ENCODE measurements at places on chromosomes 13 and 19.

- no peak for DNase-seq
These were observed 16.7 kb upstream of the RXFP2 start for GRCh38 chr13:31722673-31723072.

GRCh38 chr13:62696490-62696889 lies 1280.8 kb upstream of the PCDH20 start:
- DNase-seq = no peak

DNA sequence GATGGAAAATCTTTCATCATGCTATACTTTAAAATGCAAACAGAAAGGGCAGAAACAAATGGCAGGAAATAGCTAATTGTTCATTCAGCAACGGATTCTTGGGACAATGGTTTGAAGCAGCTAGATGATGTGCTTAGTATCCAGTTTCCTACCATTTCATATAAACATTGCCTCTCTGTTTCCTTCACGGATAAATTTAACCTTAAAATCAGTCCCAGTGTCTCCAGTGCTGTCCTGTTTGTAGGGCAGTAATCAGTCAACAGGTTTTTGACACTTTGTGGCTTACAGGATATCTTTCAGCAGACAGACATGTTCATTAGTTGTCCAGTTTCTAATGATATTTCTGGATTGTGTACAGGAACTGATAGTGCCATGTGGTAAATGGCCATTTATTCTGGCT lies 24.7 kb upstream of the RB1 start:
- DNase-seq = no peak

GRCh38 chr19:43818500-43818899 lies 8.6 kb upstream of the ZNF283 start:
- DNase-seq = no peak

GRCh38 chr19:40594657-40595091 lies 6.5 kb upstream of the LTBP4 start:
- no peak for DNase-seq

DNA sequence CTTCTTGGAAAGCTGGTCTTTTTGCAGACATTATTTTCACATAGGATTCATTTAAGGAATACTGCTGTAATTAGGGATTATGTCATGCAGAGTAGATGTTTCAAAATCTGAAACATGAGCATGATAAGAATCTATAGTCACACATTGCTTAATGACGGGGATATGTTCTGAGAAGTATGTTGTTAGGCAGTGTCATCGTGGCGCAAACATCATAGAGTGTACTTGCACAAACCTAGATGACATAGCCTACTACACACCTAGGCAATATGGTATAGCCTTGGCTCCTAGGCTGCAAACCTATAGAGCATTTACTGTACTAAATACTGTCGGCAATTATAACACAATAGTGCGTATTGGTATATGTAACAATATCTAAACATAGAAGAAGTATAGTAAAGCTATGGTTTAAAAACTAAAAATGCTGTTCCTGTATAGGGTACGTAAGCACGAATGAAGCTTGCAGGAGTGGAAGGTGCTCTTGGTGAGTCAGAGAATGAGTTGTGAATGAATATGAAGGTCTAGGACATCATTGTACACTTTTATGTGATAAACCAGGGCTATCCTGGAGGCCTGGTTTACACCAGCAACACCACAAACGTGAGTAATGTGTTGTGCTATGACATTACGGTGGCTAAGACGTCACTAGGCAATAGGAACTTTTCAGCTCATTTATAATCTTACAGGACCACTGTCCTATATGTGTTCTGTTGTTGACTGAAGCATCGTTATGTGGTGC lies 283.1 kb downstream of the MTUS2 start:
- no peak for DNase-seq

DNA sequence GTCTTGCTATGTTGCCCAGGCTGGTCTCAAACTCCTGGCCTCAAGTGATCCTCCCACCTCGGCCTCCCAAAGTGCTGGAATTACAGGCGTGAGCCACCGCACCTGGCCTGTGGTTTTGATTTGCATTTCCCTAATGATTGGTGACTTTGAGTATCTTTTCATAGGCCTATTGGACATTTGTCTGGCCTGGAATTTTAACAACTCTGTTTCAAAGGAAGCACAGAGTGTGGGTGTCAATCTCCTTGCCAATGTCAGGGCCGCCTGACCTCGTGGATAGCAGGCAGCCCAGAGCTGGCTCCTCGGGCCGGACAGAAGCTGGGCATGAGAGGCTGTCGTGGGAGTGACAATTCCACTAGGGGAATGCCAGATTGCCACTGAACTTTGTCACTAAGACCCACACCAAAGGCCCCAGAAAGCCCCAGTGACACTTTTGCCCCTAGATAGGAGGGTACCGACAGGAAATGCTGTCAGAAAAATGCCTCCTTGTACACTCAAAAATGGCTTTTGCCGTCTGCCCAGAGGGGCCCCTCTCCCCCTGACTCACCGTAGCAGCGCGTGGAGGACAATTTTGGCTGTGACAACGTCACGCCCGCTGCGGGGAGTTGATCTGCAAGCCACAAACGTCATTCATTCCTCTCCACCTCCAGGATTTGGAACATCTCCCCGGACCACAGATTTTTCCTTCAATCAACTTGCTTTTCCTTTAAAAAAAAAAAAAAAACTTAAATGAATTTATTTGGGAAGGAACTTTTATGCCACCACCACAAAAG lies 11.7 kb upstream of the ADGRE5 start:
- DNase-seq = peak; percentile 89

- DNase-seq = peak; percentile 59
These were observed 486 bp upstream of the SPINT2 start for GRCh38 chr19:38263689-38264485.

- DNase-seq = no peak
These were observed 799 bp downstream of the MYBPC2 start for GRCh38 chr19:50433201-50434180.

DNA sequence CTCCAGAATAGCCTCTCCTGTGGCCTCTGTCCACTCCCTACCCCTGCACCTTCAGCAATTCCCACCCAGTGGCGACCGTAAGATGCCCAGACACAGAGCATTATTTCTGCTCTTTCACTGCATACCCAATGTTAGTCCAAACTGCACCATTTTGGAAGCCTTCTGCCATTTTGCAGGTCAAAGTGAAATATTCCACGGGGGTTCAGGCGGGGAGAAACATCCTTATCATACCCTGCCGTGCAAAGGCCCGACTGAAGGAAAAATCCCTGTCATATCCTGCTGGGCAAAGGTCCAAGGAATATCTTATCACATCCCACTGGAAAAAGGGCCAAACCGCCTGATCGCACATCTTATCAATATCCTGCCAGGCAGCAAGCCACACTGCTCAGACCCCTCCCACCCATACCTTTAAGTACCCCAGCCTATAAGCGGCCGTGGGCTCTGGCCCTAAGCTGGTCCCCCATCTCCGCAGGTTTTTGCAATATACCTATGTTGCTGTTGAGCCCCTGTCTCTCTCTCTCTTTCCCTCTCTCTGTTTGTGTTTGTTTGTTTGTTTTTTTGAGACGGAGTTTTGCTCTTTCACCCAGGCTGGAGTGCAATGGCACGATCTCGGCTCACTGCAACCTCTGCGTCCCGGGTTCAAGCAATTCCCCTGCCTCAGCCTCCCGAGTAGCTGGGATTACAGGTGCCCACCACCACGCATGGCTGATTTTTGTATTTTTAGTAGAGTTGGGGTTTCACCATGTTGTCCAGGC lies 18.2 kb downstream of the CLEC11A start:
- no peak for DNase-seq

- peak; percentile 88 for DNase-seq
These were observed at the start of gene NACC1 for GRCh38 chr19:13117772-13118423. TSS of gene NACC1 (plus strand) at chr19:13118264. CDS start at chr19:13135208, 16,944 bp downstream.

GRCh38 chr19:34471906-34472700 lies 9.5 kb upstream of the WTIP start:
- DNase-seq = no peak

DNA sequence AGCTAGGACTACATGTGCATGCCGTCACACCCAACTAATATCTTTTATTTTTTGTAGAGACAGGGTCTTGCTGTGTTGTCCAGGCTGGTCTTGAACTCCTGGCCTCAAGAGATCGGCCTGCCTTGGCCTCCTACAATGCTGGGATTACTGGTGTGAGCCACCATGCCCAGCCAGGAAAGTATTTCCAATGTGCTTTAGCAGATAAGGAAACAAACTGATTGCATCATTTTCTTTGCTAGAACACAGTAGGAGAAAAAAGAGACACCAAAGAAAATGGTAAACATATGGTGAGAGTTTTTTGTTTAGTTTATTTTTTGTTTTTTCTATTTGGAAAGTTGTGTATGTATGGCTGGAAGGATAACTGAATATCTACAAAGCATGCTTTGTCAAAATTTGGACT lies 46.9 kb upstream of the AKAP11 start:
- DNase-seq = no peak

- DNase-seq = no peak
These were observed 2.8 kb downstream of the ZNF667 start for GRCh38 chr19:56474308-56474707.

DNA sequence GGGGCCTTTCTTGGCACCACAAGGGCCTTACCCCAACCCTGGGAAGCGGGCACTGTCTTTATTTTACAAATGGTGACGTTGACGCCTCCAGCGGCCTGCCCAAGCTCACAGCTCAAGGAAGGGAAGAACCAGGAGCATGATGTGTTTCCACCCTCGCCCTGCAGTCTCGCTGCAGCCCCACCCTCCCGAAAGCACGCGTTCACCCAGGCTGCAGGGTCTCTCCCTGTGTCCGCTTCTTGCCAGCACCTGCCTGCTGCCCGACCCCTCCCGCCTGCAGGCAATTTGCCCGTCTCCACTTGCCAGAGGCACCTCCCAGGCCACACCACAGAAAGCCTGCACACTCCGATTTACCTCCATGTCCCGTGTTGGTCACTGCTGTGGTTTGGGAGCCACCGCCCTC lies 76.6 kb downstream of the SLC15A1 start:
- DNase-seq = no peak

DNA sequence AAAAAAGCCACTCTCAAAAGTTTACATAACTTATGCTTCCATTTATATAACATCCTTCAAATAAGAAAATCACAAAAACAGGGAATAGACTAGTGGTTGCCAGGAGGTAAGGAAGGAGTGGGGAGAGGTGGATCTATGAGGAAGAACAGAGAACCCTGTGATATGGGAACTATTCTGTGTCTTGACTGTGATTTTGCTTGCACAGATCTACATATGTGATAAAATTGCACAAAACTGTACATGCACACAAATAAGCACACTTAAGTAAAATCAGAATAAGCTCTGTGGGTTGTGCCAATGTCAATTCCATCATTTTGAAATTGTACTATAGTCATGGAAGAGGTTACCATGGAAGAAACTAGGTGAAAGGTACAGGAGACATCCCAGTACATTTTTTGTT lies 121.6 kb upstream of the SGCG start:
- no peak for DNase-seq

DNA sequence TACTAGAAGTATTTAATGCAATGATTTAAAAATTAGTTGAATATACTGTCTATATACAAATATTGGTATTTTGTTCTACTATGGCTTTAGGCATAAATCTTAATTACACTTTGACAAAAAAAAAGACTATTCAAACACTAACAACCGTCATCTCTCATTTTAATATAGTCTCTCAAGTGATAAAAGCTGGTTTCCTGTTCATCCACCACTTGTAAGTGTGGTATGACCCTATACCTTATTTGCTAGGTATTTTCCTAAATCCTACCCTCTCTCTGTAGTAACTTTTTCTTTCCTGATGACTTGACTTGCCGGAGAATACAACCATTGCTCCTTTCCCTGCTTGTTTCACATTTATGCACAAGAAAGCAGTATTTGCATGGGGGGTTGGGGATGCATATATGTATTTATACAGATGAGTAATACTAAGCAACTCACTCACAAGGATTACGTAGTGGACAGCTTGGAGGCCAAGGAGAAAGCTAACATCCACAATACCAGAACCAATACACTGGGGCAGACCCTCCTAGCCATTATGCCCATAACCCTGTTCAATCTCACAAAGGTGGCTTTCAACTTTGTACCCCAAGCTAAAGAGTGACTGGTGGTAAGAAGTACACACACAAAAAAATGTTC lies 12.7 kb upstream of the EFNB2 start:
- no peak for DNase-seq

- no peak for DNase-seq
These were observed 136.3 kb downstream of the DCT start for GRCh38 chr13:94343243-94343585.

- peak; percentile 35 for DNase-seq
These were observed 11.7 kb downstream of the CYTH2 start for GRCh38 chr19:48480558-48481500.

GRCh38 chr13:27349458-27349857 lies 75.0 kb upstream of the GTF3A start:
- no peak for DNase-seq

DNA sequence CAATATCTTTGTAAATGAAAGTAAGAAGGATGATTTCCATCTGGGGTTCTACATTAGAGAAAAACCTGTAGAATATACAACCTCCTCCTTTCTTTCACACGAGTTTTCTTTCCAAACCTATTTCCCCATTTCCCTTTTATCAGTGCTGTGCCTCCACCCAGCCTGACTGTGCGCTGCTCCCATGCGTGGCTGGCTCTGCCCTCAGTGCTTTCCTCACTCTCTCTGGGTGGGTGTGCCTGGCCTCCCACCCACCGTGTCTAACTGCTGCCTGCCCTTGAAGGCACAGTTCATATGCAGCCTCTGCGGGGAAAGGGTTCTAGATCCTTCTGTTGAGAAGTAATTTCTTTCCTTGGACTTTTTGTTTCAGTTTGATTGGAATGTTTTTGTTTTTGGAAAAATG lies 70.7 kb downstream of the PCCA start:
- DNase-seq = no peak

- no peak for DNase-seq
These were observed 40.1 kb downstream of the SERTM1 start for GRCh38 chr13:36713887-36714286.

GRCh38 chr13:48653472-48653939 lies at the start of gene CYSLTR2:
TSS of gene CYSLTR2 (plus strand) at chr13:48653929. CDS start at chr13:48706818, 52,889 bp downstream.
- no peak for DNase-seq

- no peak for DNase-seq
These were observed 154.4 kb downstream of the GGACT start for GRCh38 chr13:100434010-100434763.

DNA sequence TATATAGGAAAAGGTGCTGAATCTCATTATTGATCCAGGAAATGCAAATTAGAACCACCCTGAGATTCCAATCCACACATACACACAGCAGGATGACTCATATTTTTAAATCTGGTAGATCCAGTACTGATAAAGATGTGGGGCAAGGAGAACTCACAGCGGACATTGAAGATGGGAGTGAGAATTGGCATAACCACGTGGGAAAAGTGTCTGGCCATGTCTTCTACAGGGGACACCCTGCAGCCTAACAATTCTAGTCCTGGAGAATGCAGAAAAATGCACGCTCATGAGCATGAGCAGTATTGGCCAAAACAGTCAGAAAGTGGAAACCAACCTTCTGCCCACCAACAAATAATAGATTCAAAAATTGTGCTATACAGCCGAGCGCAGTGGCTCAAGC lies 13.5 kb upstream of the BCL3 start:
- DNase-seq = no peak

DNA sequence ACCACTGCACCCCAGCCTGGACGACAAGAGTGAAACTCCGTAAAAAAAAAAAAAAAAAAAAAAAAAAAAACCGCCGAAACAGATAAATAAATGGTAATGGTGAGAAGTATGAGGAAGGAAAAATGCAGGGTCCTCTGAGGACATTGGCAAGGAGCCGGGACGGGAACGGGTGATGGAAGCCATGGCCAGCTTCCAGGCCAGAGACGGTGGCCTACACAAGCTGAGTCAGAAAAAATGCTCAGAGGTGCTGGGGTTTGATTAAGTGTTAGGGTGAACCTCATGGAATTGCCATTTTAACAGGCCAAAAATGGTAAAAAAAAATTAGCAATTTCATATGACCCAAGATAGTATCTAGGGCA lies 866 bp upstream of the ZSWIM4 start:
- no peak for DNase-seq

GRCh38 chr13:106917673-106918556 lies 350.0 kb upstream of the ARGLU1 start:
- DNase-seq = peak; percentile 53

GRCh38 chr13:110518571-110518970 lies 43.0 kb downstream of the RAB20 start:
- DNase-seq = no peak

All from stimulated activated naive CD4-positive, alpha-beta T cell treated with Interleukin-2 at 50 U/mL for 16 hours (primary cell).